A375 (cell line): ENCODE measurements at places on chromosomes 12 and 14. TPM values are rescaled to one million over a fixed set of nuclear protein-coding genes. Genes with fewer than 3 reads are reported as not detected.

The MYL2 gene
- not detected in 2 replicates for total RNA-seq

The TPH2 gene
- total RNA-seq = not detected in 2 replicates

The CLEC9A gene
- not detected in 2 replicates for total RNA-seq

The SLC25A47 gene
- not detected in 2 replicates for total RNA-seq

The GPR65 gene
- 0.03 TPM in 1 of 2 replicates, not detected in the other for total RNA-seq
